ENCODE measurements at places on chromosomes 2 and 18.
A peak's percentile ranks its signal among the peaks of the same experiment; 100 is the strongest.

- no peak for DNase-seq
Observed at GRCh38 chr2:112817082-112817689, 19.4 kb downstream of the IL1B start.

DNA sequence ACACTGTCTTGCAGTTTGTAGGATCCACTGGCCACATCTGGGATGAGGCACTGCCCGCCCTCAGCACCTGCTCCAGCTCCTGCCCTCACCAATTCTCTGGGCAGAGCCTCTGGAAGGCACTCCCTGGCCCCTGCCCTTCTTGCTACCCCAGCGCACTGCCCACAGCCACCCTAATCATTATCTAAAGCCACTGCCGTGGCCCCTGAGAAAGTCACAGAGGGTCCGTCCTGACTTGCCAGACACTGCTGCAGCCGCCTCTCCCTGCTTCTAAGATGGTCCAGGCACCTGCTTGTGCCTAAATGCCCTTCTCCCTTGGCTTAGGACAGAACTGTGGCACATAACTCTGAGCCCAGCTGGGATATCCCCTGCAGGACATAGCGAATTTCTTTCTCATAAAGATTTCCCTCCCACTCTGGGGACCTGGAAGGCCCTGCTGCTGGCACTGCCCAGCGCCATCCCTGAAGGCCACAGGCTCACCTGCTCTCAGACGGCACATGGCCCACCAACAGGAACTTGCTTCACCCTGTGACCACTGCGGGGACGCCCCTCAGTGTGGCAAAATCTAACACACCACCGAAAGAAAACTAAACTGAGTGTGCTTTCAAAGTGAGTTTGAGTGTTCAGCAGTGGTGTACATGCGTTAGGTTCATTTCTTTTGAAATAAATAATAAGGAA lies 244.9 kb downstream of the HDAC4 start:
- DNase-seq: no peak

GRCh38 chr2:128145651-128146050 lies 54.7 kb downstream of the UGGT1 start:
- no peak for DNase-seq

DNA sequence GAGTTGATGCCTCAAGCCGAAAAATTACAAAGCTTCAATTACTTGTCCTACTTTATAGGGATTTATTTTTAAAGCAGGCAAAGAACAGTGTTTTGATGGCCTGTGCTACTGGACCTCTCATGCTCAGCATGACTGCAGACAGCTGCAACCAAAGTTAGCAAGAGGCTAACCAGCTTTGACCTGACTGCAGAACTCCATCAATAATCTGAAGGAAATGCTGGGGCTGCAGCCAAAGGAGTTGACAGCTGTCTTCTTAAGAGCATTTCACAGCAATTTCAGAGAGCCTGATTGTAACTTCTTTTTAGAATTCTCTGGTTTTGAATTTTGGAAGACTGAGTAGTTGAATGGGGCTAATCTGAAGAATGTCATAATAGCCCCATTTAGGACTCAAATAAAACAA lies 46.5 kb upstream of the SESTD1 start:
- peak; percentile 19 for DNase-seq

GRCh38 chr2:14420851-14421250 lies 211.7 kb upstream of the LRATD1 start:
- no peak for DNase-seq

- DNase-seq: no peak
Observed at GRCh38 chr2:15189216-15189615, 371.9 kb downstream of the NBAS start.

DNA sequence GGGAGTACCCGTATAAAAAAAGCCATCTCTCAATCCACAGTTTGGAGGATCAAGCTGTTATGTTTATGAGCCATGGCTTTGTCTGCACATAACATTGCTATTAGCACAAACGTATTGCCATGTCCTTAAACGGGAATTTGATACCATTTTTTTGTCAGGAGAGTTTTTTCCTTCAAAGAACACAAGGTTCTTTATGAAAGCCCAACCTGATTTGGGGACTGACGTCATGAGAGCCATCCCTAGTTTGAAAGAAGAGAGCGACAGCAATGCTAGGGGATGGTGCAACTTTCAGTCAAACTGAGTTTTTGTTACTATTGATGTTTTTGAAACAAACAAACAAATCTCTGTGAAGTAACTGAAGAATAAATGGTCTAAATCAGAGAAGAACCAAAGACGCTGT lies 376.6 kb downstream of the EIPR1 start:
- no peak for DNase-seq

GRCh38 chr2:22283436-22283835 lies 1101.5 kb upstream of the KLHL29 start:
- DNase-seq: no peak

DNA sequence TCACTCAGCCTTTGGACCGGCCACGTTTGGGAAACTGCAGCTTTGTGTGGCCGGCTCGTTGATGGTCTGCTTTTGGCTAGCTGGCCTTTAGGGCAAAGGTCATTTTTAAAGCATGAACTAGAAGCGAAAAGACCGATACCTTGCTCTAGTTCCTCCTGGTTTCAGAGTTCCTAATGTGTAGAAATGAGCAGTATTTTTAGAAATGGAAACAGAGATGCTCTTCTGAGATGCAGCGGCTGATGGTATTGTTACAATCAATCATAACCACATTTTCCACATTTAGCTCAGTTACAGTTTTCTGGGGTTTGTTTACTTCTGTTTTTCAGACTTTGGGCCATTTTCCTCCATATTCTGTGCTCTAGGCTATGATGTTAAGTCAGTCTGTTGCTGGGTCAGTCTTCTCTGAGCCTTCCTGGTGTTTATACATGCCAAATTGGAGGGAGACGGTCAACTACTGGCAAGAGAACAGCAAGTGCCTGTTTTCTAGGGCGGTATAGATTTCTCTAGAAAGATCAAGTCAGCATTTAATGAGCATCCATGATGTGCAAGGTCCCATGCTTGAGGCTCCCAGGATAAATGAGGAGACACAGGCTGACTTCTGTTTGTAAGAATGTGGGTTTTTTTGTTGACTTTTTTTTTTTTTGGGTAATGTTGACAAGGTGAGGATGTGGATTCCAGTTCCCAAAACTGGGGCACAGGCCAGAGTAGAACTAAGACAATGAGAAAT lies 28.0 kb downstream of the RNF144A start:
- no peak for DNase-seq

DNA sequence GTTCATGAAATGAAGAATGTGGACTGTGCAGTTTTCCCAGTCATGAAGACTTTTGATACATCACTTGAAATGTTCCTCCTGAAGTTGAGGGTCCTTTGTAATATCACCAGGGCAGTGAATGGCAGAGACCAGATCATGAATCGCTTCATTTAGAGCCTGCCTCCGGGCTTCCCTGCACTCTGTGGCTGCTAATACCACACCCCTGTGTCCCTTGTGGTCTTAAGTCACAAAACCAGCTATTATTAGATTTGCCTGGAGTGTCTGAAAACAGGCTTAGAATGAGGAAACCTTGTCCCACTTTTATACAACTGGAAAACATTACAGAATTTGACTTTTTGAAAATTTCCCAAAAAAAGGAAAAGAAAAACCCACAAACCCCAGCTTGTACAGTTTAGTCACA lies 147.9 kb downstream of the MGAT5 start:
- DNase-seq: no peak

- no peak for DNase-seq
Observed at GRCh38 chr18:57194622-57195021, 47.7 kb downstream of the BOD1L2 start.

DNA sequence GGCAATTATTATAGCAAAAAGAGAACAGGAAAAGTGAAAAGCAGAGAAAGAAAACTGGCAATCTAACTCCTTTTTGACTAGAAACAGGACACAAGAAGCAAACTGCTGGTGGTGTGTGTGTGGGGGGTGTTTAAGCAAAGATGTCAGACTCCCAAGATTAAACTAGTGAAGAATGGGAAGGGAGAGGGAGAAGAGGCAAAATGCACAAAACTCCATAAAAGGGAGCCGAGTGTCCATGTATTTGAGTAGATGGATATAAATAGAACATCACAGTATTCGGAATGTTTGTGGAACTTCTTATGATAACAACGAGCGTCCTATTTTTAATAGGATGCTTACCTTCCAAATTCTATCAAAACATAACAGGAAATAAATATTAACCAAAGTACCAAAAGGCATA lies 179.8 kb upstream of the TRIB2 start:
- DNase-seq: no peak

DNA sequence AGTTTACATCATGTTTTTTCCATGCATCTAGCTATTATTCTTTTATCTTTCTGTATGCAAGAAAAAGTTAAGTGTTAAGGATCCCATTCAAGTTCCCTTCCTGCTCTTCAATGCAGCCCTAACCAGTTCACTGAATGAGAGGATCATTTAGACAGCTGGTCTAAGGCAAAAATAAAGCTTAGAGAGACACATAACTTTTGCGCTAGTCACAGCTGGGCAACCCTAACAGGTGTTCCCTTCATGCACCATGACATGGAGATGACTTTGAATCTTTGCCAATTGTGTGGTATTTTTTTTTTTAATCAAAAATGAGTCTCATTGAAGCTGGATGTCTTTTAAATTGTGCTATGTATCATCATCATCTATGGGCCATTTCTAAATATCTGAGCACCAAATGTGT lies 393.8 kb upstream of the CYRIA start:
- DNase-seq: no peak

DNA sequence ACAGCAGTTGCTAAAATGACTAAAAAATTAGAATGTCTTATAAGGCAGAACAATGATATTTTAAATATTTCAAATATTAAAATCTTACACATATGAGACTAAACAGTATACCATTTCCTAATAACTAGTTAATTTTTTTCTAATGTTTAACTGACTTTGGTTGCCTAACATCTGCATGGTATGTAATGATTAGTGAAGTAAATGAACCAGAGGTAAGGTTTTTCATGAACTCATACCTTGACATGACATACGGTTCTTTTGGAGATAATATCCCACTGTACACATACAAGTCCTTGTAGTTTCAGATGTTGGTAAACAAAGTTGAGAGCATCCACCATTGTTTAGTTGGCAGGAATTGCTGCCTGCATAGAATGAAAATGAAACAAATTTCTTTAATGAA lies 1360.2 kb downstream of the LRP1B start:
- no peak for DNase-seq

DNA sequence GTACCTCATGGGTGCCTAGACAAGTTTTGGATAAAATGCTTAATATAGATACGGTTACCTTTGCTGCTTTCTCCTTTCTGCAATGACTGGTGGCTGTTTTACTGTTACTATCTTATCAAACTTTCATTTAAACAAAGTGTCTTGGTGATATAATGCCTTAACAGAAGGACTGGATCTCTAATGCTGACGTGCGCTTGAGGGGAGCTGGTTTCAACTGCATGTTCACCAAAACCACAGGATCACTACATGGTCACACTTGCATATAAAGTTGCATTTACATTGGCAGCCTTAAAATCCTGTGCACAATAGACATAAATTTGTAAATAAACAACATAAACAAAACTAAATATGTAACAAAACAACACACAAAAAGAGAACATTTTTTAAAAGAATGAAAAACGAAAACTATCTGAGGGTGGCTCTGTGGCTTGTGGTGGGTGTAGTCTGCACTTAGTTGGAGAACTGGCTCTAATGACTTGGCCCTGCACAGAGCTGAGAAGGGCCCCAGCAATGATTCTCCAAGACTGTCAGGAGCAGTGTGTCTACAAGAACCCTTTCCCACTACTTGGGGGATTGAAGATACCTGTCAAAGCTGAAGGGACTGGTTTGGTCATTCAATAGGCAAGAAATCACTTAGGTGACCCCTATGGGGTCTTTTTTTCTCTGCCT lies 135.5 kb downstream of the UXS1 start:
- DNase-seq: no peak

DNA sequence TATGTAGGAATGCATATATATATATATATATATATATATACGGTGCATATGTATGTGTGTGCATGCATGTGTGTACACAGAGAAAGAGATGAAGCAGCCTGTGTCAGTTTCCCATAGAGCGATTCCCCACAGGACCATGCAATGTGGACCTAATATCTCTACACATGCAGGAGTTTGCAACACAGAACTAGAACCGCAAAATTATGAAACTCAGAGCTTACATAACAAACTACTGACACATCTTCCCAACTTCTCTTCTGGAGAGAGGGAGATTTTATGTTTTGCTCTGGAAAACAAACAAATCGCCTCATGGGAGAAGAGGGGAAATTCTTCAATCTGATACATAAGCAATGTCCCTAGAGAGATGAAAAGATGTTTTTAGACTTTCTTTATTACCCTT lies 377.2 kb downstream of the LRATD1 start:
- DNase-seq: no peak

DNA sequence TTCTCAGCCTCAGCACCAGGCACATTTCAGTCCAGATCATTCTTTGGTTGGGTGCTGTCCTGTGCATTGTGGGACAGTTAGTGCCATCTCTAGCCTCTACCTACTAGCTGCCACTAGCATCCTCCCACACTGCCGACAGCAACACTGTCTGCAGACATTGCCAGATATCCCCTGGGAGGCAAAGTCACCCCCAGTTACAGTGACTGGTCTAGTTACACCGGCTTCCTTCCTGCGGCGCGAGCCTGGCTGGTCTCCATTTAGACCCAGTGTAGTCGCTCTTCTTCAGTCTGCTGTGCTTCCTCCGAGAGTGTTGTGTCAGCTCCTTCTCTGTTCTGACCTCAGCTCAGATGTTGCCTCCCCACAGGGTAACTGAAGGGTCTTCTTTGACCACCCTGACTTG lies 283.1 kb downstream of the PHLPP1 start:
- no peak for DNase-seq

DNA sequence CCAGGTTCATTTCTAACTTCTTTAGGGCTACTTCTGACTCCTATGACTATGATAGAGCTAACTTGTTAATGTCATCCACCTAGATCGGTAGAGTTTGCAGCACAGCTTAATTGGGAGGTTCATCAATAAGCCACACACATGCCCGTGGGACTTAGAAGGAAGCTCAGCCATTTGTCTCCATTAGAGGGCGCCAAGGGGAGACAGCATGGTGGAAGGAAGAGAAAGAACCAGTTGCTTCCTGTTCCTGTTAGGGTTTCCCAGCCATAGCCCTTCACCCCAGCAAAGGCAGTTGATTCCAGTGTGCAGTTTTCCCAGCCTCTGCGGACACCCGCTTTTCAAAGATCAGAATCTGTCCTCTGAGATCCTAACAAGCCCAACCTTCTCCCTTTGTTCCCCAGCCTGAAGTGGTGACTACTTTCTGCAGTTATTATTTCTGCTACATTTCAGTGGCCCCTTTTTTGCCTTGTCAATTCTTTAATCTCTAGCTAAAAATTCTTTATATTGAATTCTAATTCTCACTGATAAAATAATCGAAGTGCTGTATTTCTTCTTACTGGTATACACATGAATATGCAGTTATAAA lies 30.3 kb downstream of the MAIP1 start:
- peak; percentile 46 for DNase-seq

- no peak for DNase-seq
Observed at GRCh38 chr2:129354631-129355030, 624.8 kb upstream of the RAB6C start.

GRCh38 chr2:126518196-126518595 lies 137.8 kb upstream of the GYPC start:
- no peak for DNase-seq

- DNase-seq: no peak
Observed at GRCh38 chr2:24111407-24111901, 11.7 kb downstream of the PFN4 start.
